NCI-H1105 treated with DMSO at 0.1 percent for 48 hours (cell line): ENCODE measurements at places on chromosomes 11 and 22.
A peak's percentile ranks its signal among the peaks of the same experiment; 100 is the strongest.

DNA sequence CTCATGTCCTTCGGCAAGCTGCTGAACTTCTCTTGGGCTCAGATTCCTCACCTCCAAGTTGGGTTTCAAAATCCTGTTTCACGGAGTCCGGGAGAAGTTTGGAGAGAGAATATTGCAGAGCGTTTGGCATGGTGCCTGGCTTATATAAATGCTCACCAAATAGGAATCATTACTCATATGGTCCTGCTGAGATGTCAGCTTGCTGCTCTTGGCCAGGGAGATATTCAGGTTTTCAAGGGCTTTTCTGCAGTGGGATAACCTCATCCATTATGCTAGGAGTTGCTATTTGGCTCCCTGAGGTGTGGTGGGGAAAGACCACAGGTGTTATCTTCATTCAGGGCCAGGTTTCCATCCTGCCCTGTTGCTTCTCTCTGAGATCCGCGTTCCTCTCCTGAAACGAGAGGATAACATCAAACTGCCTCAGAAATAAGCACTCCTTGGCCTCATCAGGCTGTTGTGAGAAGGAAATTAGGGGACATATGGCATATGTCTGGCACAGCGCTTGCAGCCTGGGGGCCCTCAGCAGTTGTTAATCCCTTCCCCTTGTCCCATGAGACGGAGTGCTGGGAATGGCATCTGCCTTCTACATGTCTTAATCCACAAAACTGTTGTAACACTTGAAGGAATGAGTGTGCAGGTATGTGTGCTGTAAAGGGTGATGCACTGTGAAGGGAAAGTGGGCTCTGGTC, 29.9 kb upstream of the ACER3 start:
- DNase-seq = no peak

- peak; percentile 49 for DNase-seq
Measured at GRCh38 chr11:45803971-45804760, 783 bp upstream of the SLC35C1 start.

DNA sequence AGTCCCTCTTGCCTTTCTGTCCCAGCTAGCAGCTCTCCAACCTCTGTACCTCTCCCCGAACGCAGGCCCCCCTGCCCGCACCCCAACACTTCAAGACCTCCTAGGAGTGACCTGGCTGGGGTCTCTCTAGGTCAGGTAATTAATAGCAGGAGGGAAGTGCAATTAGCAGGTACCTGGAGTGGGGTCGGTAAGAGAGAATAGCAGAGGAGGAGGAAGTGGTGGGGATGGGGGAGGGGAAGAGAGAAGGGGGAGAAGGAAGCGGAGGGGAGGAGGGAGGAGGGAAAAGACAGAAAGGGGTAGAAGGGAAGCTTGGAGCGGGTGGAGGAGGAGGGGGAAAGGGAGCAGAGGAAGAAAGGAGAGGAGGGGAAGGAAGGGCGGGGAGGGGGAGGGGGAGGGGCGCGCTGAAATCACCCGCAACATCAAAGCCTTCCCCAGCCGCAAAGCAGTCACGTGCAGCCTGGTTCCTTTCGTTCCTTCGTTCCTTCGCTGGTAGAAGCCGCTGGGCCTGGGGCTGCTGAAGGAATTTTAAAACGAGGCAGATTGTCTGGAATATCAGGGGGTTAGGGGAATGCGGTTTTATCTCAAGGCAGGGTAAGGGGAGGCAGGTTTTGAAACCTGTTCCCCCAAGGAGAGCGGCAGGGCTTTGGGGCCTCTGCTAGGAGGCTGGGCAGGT, 29.3 kb upstream of the TCF20 start:
- no peak for DNase-seq

DNA sequence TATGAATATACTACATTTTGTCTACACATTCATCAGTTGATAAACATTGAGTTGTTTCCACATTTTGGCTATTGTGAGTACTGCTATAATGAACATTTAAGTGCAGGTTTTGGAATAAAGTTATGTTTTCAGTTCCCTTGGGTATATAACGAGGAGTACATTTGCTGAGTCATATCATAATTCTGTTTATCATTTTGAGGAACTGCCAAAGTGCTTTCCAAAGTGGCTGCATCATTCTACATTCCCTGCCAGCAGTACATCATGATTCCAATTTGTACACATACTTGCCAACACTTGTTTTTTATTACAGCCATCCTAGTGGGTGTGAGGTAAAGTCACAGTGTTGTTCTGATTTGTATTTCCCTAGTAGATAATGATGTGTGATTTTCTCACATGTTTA, 1458.6 kb upstream of the TENM4 start:
- DNase-seq = peak; percentile 69

DNA sequence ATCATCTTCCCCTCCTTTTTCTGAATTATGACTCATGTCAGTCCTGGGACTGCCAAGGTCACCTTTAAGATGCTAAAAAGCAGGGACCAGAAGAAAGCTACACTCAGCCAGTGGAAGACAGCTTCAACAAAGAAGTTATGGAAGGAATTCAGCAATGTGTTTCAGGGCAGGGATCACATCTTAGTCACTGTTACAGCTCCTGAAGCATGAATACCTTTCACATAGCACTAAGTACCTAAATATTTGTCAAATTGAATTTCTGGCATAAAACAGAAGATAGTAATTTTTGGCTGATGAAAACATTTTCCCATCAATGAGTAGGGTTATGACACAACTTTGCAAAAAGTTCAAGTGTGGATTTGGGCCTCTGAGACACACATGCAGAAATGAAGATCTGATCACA, 5.2 kb downstream of the DDB1 start:
- DNase-seq = no peak

DNA sequence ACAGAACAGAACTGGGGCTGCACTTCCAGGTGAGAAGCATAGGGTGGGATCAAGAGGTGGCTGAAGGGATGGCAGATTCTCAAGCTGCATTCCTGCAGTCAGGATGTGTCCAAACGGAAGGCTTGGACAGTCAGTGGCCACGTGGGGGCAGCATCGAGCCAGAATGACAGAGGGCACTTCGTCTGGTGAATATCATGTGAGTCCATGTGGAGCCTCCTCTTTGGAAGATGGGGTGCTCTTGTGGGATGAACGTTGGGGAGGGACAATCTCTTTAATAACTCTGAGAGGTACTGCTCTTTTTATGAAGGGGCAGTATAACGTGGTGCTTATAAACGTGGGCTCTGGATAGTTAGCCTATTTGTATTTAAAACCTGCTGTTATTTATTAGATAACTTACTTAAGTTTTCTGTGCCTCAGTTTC, 154.9 kb upstream of the NAV2 start:
- peak; percentile 56 for DNase-seq

- no peak for DNase-seq
Measured at GRCh38 chr11:2945031-2945756, 16.0 kb upstream of the PHLDA2 start.

GRCh38 chr22:26648528-26649388, 8.6 kb upstream of the MIAT start:
- peak; percentile 39 for DNase-seq

DNA sequence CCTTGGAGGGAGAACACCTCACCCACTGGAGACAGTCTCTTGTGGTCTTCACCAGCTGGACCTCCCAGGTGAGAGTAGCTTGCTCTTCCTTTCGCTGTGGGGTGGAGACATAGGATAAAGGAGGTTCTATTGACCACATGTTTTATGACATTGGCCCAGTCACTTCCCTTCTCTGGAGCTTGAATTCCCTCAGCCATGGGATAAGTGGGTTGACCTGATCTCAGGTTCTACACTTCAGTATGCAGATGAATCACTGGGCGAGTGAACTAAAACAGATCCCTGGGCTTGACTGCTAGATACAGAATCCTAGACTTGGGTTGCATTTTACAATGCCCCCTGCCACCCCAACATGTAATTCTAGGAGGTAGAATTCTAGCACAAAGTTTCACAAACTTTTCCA, 54.8 kb upstream of the PRSS23 start:
- DNase-seq = no peak
